ENCODE measurements at places on chromosomes 5 and 9.

- ATAC-seq, result no peak
Observed at GRCh38 chr9:82152181-82152580, 163.6 kb downstream of the SPATA31D1 start.

DNA sequence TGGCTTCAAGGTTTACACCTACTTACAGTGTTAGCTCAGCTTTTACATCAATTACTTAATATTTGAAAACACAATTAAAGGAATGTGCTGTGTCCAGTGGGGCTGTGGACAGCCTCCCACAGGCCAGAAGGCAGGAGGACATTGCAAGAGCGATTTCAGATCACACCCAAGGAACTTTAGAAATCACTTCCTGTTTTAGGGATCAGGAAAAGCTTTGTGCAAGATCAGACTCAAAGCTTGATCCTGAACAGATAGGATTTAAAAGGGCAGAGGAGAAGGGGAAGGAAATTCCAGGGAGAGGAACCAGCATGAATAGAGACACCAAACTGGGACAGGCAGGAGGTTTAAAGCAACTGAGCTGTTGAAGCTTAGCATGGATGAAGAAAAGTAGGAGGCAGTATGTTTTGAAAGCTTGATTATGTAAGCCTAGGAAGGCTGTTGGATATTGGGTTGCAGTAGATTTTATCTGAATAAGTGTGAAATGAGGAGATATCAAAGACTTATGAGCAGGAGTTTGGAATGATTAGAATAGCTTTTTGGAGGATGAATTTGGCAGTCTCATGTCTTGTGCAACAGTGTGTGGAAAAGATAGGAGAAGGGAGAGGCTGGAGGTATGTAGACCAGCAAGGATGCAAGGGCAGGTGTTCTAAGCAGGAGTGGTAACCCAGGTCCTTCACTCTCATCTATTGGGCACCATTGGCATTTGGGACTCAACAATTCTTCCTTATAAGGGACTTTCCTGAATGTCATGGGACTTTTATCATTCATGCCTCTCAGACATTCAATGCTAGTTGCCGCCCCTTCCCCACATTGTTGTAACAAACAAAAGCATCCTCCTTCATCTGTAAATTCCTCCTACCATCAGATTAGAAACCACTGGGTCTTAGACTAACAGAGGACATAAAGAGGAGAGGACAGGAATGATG lies 123.5 kb downstream of the TARS1 start:
- ATAC-seq, result no peak

DNA sequence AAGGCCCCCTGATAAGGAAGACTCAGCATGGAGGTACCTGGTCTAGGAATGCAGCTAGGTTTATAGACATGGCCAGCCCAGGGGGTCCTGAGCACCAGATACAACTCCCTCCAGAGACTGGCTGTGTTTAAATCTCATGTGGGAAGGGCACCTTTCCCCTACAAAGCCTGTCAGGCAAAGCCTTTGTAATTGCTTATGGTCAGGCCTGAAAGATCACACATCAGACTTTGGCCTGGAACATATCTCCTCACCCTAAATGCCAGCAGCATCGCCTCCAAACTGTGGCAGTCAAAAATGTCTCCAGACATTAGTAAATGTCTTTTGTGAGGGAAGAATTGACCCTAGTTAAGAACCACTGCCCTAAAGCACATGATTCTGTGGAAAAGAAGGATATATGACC lies 51.6 kb upstream of the MACIR start:
- ATAC-seq, result no peak

GRCh38 chr9:124594225-124594624 lies 87.0 kb upstream of the NR5A1 start:
- ATAC-seq, result no peak

- ATAC-seq, result no peak
Observed at GRCh38 chr5:180491496-180491895, 2.7 kb upstream of the CNOT6 start.

Measured in esophagus mucosa (tissue), 1 donor.